ENCODE measurements at places on chromosomes 7 and 10. TPM values are rescaled to one million over a fixed set of nuclear protein-coding genes. Genes with fewer than 3 reads are reported as not detected.

Gene ARMC3
- not detected for total RNA-seq

Gene CLCN1
- total RNA-seq, result not detected

Gene GIMAP4
- 4.6 TPM for total RNA-seq

Gene CYP2C19
- total RNA-seq, result 0.17 TPM

Gene TPST1
- 12.8 TPM for total RNA-seq

Gene ARHGAP19
- total RNA-seq, result 8.1 TPM

Gene ZPBP
- total RNA-seq, result 0.23 TPM

Gene CRPPA
- total RNA-seq, result 1.5 TPM

Gene AKR1C2
- total RNA-seq, result 9.3 TPM

Gene ANKMY2
- 7.7 TPM for total RNA-seq

Gene TPK1
- total RNA-seq, result 3.7 TPM

Gene SPDYE8
- not detected for total RNA-seq

Gene SKAP2
- 13.2 TPM for total RNA-seq

Gene SPDYE16
- 0.15 TPM for total RNA-seq

Gene GFRA1
- 8.8 TPM for total RNA-seq

Gene DRGX
- total RNA-seq, result not detected

Gene MOGAT3
- total RNA-seq, result not detected

Gene TSPAN33
- 7.4 TPM for total RNA-seq

Gene ZKSCAN1
- 35.0 TPM for total RNA-seq

Gene HDAC9
- 5.5 TPM for total RNA-seq

Gene COL13A1
- 2.3 TPM for total RNA-seq

Gene OR2A42
- not detected for total RNA-seq

Gene WAC
- 139 TPM for total RNA-seq

Gene TMEM273
- total RNA-seq, result 10.3 TPM

Gene H2BK1
- not detected for total RNA-seq

Gene FAM20C
- 17.3 TPM for total RNA-seq

Gene ANKRD61
- total RNA-seq, result not detected
